ENCODE measurements at places on chromosomes 16 and 17. TPM values are rescaled to one million over a fixed set of nuclear protein-coding genes. Genes with fewer than 3 reads are reported as not detected.

Gene RAPGEFL1
- total RNA-seq = 2.5 TPM

Gene SLC35G6
- not detected for total RNA-seq

Gene FBXL19
- 20.6 TPM for total RNA-seq

Gene TBC1D3
- total RNA-seq = not detected

Gene SHBG
- total RNA-seq = 0.64 TPM

Gene LRRC45
- 8.8 TPM for total RNA-seq

Gene TM4SF5
- total RNA-seq = 0.75 TPM

Gene MC1R
- 7.1 TPM for total RNA-seq

Gene ZNF174
- 14.2 TPM for total RNA-seq

Gene MYO15B
- 72.6 TPM for total RNA-seq

Gene CRYBA1
- not detected for total RNA-seq

Gene SCGB1C2
- not detected for total RNA-seq

Gene RTN4RL1
- total RNA-seq = 3.2 TPM

Gene DPEP3
- not detected for total RNA-seq

Gene TOP3A
- 36.7 TPM for total RNA-seq

Gene KRT14
- total RNA-seq = not detected

Gene PRR29
- 0.81 TPM for total RNA-seq

Gene FNDC8
- total RNA-seq = 0.07 TPM

Gene CTRB2
- total RNA-seq = not detected

Gene TBX4
- 0.09 TPM for total RNA-seq

Gene PITPNC1
- total RNA-seq = 13.6 TPM

Gene EVI2A
- not detected for total RNA-seq

Gene DRC3
- 2.8 TPM for total RNA-seq

Gene SARM1
- 6.3 TPM for total RNA-seq

Gene CD19
- total RNA-seq = not detected

Gene B4GALNT2
- 0.45 TPM for total RNA-seq

Gene AURKB
- total RNA-seq = 159 TPM

Gene TPPP3
- total RNA-seq = 14.0 TPM

Gene TBC1D3H
- not detected for total RNA-seq

Gene KAT8
- total RNA-seq = 40.2 TPM

Gene OR2C1
- total RNA-seq = not detected

Gene LDHD
- total RNA-seq = 1.1 TPM

Gene FOXF1
- not detected for total RNA-seq

Gene KRT24
- not detected for total RNA-seq

Gene ACSM2A
- not detected for total RNA-seq

Gene C17orf100
- 3.3 TPM for total RNA-seq

Gene CCR7
- 1.1 TPM for total RNA-seq

Gene SCARF1
- 0.22 TPM for total RNA-seq

Gene VAT1L
- not detected for total RNA-seq

Gene ARHGAP23
- 55.2 TPM for total RNA-seq

Gene SPHK1
- total RNA-seq = 54.5 TPM

Gene ACADVL
- total RNA-seq = 506 TPM

Gene FBXW10
- 1.1 TPM for total RNA-seq

Gene PDILT
- not detected for total RNA-seq

Gene HS3ST3B1
- 0.49 TPM for total RNA-seq

Gene G6PC1
- not detected for total RNA-seq

Gene SOST
- total RNA-seq = not detected

Gene IQCK
- 8.3 TPM for total RNA-seq

Gene CTRB1
- not detected for total RNA-seq

Gene STXBP4
- 6.9 TPM for total RNA-seq

Gene PYDC1
- total RNA-seq = not detected
